Activated effector memory CD4-positive, alpha-beta T cell treated with Interleukin-2 at 50 U/mL for 16 hours (primary cell): ENCODE measurements at places on chromosomes 12 and 14.

- DNase-seq = no peak
Observed at GRCh38 chr12:82327861-82328260, 30.3 kb downstream of the CCDC59 start.

DNA sequence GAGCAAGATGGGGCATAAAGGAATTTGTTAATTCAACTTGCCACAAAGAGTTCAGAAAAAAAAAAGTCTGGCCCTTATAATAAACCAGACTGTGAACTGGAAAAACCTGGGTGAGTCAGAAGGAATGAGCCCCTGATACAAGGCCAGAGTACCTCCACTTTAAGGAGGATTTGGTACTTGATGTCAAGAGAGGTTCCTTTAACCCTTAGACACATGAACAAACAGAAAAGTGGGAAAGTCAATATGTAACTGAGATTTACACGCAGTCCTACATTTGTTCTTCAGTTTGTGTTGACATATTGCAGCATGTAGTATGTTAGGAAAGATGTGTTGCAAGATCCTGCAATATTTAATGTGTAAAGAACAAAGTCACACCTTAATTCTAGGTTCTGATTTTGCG, 14.2 kb upstream of the SLC38A4 start:
- DNase-seq = no peak

GRCh38 chr12:122412851-122413433, 9.5 kb downstream of the CLIP1 start:
- no peak for DNase-seq

DNA sequence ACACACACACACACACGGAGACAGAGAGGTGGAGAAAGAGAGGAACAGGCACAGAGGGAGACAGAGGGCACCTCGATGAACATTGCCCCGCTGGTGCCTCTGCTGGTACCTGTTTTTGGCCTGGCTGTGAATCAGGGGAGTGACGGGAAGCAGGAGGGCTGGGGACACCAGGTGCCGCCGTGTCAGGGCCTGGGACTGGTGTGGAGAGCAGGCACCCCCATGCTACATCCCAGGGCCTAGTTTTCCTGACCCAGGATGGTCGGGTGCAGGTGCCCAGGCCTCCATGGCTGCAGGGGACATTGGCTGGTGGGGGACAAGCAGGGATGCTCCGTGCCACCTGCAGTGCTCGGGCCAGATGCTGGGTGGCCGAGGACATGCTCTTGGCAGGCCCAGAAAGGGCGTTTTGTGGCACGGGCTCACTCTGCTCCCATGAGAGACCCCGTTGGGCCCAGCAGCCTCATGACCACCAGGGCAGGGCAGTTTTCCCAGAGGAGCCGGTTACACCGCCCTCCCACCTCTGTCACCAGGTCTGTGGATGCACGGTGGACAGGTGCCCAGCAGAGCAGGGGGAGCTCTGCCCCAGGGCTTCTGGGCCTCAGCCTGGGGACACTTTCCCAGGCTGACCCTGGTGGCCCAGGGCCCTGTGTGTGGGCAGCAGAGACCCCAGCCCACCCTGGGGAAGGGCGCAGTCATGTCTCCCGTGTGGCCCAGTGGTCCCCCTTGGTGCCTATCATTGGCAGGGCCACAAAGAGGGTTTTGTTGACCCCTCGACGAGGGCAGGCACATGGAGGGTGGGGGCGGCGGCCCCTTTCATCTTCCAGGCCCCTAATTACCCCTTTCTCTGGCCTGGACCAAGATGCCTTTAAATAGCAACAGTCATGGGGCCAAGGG, 207.5 kb upstream of the RTL1 start:
- DNase-seq = no peak
